Astrocyte of the cerebellum (primary cell): ENCODE measurements at places on chromosomes 1 and 21.

- DNase-seq: no peak
These were observed 211.9 kb downstream of the AKT3 start for GRCh38 chr1:243638186-243638585.

DNA sequence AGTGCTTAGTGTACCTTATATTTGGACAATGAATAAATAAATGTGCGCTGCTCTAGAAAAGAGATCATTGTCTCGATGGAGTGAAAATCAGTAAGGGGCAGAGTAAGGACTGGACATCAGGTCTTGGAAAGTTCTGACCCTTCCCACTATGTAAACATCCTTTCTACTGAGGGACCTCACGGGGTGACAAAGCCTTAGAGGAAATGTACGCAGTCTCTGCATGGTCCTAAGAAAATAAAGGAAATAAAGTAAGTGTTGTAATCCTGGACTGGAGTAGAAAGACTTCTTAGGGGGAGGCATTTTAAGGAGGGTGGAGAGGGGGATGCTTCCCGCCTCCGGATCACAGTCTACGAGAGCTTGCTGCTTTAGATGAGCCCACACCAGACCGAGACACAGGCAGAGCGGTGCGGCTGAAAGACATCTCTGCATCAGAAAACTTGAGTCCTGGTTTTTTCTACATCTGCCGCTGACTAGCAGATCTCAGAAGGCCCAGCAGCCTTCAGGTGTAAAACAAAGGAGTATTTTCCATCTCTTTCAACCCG, 22.3 kb upstream of the GPR137B start:
- DNase-seq: no peak

DNA sequence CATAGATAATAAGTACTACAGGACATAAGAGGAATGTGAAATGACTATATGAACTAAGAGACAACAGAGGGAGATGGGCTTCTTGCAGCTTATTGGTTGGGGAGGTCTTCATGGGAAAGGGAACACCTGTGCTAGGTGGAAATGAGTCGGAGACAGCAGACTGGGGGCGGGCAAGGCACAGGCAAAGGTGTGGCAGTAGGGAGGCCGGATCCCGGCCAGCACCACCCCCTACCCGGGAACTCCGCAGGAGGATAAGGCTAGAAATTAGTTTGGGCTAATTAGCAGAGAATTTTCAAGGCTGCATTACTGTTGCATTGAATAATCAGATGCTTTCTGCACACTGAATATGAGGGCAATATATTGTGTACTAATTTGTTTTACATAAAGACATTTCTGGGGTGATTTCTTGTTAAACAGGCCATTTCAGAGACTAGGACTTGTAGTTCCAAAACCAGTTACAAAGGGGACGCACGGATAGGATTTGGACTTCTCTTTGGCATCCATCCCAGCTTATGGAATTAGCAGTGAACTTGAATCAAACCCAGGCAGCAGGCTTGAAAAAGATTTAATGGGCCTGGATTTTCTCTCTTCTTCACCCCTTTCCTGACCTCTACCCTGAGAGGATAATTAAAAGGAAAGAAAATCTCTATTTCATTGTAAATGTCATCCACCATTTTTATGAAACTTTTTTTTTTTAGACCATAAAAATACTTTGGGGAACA, 2.2 kb upstream of the HUNK start:
- DNase-seq: no peak

DNA sequence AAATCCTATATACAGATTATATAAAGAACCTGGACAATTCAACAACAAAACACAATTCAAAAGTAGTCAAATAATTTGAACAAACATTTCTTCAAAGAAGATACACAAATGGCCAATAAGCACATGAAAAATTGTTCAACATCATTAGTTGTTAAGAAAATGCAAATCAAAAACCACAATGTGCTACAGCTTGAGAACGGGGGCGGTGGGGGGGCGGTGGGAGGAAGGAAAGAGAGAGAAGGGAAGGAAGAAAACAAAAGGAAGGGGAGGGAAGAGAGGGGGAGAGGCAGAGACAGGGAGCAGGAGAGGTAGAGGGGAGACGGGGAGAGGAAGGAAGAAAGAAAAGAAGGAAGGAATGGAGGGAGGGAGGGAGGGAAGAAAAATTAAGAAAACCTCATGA, 44.1 kb downstream of the ASH1L start:
- no peak for DNase-seq

- DNase-seq: no peak
These were observed 9.2 kb downstream of the VANGL1 start for GRCh38 chr1:115650961-115651360.

- no peak for DNase-seq
These were observed 2.6 kb downstream of the LEFTY1 start for GRCh38 chr1:225886159-225887029.

DNA sequence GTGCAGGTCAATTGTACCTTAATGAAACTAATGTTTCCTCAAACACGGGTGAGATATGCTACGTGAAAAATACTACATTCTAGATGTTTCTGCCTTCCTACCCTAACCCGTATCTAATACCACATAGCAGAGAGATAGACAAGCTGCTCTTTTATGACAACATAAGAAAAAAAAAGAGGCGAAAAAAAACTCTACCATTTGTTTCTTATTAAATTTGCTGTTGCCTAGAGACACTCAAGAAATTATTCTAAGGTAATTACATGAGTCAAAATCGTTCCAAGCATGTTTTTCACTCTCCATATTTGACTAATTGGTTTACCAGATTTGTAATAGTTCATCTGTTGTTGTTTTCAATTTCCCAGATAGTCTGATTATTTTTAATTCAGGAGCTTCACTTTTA, 27.4 kb downstream of the PALMD start:
- DNase-seq: no peak

DNA sequence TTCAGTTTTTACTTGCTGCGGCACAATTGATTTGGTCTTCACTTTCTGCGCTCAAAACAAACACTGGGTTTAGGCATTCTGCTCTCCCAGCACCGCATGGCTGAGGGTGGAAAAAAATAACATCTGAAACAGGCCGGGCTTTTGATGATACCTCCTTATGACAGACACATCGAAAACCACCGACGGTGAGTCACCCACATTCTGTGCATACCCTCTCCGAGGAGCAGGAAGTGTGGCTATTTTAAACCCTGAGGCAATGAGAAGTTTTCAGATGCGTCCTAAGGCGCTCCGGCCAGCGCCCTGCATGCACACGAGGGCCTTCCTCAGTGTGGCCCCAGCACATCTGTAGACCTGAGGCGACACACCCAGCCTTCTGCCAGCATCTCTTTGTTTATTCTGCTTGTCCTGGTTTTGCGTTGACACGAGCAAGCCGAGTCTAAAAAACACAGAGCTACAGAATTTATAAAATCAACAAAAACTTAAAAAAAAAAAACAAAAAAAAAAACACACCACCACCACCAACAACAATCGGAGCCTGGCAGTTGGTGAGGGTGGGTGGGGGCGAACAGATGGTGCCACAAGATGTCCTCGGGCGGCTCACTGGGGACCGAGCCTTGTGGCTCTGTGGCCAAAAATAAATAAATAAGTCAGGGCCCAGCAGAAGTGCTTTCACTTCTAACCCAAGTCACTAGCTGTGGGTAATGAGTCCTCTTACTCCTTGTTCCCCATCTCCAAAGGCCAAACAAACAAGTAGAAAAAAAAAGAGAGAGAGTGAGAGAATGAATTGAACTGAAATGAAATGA, 162.6 kb upstream of the IRF2BP2 start:
- DNase-seq: peak; percentile 98

GRCh38 chr1:8335246-8335645, 17.3 kb downstream of the SLC45A1 start:
- no peak for DNase-seq

DNA sequence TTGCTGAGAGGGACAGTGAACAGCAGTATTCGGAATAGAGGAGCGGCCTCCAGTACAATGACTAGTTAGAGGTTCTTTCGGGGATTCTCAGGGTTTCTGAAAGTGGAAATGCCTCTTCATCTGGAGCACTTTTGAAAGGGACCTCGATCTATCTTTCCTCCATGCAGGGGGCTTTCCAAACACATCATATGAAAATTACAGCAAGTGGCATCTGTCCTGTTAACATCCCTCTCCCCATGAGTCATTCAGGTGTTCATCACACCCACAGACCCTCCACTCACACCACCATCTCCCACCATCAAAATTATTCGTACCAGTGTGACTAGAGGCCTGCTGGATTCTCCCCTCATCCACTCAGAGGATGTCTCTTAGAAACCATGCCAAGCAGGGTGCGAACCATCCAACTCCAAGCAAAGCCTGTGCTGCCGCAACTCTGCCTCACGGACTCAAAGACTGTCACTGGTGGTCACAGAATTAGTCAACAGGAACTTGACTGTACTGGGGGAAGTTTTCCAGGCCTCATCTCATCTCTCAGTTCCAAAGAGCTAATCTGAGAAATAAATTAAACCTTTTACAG, 211.1 kb downstream of the MRPL39 start:
- DNase-seq: no peak

GRCh38 chr1:212678456-212679410, 20.9 kb downstream of the BATF3 start:
- no peak for DNase-seq

GRCh38 chr1:246680190-246680589, 44.0 kb upstream of the SCCPDH start:
- DNase-seq: no peak

DNA sequence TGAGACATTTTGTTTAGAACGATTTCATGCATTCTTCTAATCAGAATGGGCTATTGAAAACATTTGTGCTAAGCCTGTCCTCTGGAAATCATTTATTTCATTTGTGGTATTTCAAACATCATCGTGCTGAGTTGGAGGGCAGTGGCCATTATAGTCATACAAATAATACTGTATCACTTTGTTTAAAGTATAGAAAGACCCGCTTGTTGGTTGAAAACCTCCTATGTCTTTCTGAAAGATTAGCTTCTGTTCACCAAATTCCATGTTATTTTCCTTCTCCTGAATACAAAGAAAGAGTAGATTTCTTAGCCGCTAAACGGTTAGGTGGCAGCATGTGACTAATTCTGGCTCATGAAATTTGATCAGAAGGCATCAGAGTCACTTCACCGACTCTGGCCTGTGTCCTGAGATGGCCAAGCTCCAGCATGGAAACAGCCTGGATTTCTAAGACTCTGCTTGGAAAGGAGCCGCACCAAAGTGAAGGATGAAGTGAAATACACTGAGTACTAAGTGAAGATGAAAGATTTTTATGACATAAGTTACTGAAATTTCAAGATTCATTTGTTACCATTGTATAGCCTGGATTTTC, 355.1 kb downstream of the USP25 start:
- DNase-seq: peak; percentile 77

- DNase-seq: no peak
These were observed 95.6 kb upstream of the GPR52 start for GRCh38 chr1:174352117-174352516.

GRCh38 chr1:240737298-240737697, 125.3 kb upstream of the GREM2 start:
- DNase-seq: no peak

DNA sequence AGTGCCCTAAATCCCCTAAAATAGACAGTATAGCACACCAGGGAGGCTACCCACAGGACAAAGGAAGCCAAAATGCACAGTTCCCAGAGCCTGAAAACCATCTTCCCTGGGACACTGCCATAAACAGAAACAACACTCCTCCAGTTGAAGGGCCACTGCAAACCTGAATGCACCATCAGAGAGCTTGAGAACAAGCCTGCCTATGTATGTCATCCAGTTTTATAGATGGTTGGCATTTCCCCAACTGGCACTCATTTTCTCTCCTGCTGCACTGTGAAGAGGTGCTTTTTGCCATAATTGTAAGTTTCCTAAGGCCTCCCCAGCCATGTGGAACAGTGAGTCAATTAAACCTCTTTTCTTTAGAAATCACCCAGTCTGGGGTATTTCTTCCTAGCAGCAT, 169.0 kb downstream of the AGBL4 start:
- DNase-seq: no peak

DNA sequence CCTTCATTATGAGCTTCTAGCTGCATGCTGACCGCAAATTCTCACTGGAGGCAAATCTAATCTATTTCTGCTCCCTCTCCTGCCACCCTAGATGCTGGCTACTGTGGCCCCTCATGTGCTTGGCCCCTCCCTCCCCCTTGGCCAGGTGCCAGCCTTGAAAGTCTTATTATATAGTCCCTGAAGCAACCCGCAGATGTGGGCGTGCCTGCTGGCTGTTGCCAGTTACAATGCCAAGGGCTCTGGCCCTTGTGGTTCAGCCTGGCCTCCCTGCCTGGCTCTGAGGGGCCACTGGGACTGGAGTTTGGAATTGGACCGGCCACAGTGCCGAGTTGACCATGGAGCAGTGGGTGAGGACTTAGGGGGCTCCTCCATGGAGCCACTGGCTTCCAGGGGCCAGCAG, 78.9 kb upstream of the ACTRT2 start:
- no peak for DNase-seq

DNA sequence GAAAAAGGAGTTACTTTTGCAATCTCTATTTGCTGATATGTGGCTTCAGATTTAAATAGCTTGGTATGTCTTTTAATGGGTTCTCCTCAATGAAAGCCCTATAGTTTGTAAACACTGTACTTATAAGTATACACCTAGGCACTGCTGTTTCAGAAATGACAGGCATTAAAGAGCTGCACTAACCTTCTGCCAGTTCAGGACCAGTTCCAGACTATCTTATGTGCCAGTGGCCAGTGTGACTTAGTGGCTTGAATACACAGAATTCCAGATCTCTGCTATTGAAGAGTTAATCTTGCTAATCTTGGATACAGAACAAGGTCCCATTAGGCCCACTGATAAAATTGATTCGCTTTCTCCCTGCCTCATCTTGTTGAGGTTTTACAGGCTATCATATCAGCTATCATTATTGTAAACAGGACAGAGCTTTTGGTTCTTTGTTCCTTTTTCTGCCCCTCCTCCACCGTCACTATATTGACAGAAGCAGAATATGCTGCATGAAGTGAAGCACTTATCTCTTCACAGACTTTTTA, 337.5 kb downstream of the LRRIQ3 start:
- DNase-seq: no peak
